ENCODE measurements at places on chromosomes 4 and X. TPM values are rescaled to one million over a fixed set of nuclear protein-coding genes. Genes with fewer than 3 reads are reported as not detected.

The CFAP47 gene
- total RNA-seq, result not detected

The GRXCR1 gene
- total RNA-seq, result not detected

The AMTN gene
- not detected for total RNA-seq

The EVC gene
- 1.1 TPM for total RNA-seq

The SPANXN3 gene
- total RNA-seq, result not detected

DNA sequence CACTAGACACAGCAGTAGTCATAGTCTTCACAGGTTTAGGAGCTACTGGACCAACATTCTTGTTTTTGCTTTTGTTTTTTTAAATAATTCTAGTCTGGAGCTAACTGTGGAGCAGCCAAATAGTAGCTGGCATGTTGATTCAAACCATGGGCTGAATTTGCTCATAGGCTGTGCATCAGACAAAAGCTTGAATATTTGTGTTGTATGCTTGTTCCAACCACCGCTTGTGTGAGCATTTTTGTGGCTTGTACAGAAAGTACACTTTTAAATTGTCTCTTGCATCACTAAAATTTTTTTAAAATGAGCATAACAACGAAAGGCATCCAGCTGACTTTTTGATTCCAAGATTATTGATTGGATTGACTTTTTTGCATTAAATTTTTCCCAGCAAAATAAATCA, 39.6 kb downstream of the CCNI start:
- no peak for DNase-seq

DNA sequence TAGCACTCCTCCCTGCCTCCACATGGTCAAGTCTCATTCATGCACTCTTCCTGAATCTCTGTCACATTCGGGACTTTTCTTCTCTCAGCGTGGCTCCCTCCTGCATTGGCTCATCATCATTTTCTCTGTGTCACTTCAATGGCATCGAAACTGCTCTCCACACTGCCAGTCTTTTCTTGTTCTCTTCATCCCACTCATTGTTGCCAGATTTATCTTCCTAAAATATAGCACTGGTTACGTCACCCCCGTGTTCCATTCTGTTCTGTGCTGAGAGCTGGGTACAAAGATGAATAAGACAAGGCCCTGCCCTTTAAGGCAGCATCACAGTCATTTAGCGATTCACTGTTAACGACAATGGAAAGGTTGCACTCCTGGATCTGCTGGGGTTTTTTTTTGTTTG, 174.4 kb upstream of the TBC1D9 start:
- DNase-seq, result no peak

- no peak for DNase-seq
Measured at GRCh38 chr4:71232056-71232430, 106.8 kb upstream of the SLC4A4 start.

DNA sequence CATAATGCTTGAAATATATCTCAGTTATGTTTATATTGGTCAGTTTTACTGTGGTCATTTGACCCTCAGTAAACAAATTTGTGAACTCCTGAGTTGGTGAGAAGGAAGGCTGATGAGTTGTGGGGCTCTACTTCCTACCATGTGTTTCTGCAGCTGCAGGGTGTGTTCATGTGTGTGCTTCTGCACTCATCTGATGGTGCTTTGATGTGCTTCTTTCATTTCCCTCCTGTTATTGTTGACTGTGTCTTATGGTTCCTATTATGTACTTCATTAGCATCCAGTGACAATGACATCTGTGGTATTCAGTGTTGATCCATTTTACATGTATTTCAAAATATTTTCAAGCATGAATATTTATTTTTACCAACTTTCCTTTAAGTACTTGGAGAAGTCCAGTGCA, 46.5 kb downstream of the XAGE2 start:
- no peak for DNase-seq

DNA sequence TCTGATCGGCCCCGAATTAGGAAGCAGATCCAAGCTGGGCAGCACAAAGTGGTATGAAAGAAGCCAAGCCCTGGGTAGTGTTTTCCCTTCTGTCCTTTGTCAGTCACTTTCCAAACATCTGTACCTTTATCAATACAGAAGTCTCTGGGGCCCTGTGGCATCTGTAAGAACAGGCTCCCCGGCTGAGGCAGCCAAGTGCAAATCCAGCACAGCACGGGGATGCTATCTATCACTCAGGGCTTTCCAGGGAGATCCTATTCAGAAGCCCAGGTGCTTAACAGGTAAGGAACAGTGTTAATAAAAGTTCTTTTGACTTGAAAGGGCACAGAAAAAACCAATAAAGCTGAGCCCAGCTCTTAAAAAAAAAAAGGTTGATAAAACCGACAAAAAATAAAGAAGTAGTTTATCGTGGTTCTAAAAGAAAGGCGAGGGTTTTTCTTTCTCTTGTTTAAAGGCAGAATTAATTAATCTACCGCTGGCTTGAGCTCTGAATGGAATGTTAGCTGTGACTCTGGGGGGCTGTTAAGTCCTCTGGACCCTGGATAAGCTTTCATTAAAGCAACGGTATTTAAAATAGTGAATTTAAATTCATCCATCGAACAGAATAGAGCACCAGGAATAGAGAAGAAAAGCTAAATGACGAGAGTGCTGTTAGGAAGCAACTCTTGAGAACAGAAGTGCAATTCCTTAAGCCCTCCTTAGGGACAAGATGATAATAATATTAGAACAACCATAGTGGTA, 119.1 kb upstream of the GATB start:
- DNase-seq, result no peak

GRCh38 chr4:57220172-57220571, 110.0 kb upstream of the IGFBP7 start:
- DNase-seq, result no peak

DNA sequence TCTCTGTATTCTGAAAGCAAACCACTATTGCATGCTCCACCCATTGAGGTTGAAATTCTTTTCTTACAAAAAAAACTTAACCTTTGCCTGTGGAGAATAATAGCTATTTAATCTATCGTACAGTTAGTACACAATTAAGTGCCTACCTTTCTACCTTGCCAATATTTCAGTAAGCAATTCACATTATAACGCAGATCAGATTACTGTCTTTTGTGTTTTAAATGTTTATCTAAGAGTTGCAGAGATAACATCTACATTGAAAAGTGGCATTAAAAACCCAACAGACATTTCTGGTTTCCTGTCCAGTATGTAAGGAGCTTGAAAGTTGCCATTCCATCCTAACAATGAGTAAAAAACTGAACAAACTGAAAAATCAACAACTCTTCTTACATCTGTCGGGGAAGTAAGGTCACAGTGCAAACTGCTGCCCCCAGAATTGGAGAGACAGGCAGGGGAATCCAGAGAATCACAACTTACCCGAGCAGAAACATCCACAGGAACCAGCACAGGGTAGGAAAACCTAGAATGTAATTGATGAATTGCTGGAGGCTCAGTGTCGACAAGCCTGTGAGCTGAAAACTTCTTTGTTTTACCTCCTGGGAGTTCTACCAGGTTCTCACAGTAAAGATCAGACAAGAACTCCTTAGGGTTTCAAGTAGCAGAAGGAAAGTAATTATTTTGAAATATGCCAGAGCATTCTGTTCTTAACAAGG, 27.3 kb upstream of the ACSL4 start:
- no peak for DNase-seq

GRCh38 chr4:36244257-36245082, at the start of gene ARAP2:
TSS of gene ARAP2 (minus strand) at chr4:36244514. CDS start at chr4:36229486, 15,028 bp downstream.
- peak; percentile 47 for DNase-seq
